B cell (primary cell): ENCODE measurements at places on chromosomes 12 and 14. TPM values are rescaled to one million over a fixed set of nuclear protein-coding genes. Genes with fewer than 3 reads are reported as not detected.
A peak's percentile ranks its signal among the peaks of the same experiment; 100 is the strongest.

The PLEKHD1 gene
- 0.12 TPM in 2 replicates for total RNA-seq

The VWF gene
- not detected in 2 replicates for total RNA-seq

The CLEC2A gene
- total RNA-seq: not detected in 2 replicates

DNA sequence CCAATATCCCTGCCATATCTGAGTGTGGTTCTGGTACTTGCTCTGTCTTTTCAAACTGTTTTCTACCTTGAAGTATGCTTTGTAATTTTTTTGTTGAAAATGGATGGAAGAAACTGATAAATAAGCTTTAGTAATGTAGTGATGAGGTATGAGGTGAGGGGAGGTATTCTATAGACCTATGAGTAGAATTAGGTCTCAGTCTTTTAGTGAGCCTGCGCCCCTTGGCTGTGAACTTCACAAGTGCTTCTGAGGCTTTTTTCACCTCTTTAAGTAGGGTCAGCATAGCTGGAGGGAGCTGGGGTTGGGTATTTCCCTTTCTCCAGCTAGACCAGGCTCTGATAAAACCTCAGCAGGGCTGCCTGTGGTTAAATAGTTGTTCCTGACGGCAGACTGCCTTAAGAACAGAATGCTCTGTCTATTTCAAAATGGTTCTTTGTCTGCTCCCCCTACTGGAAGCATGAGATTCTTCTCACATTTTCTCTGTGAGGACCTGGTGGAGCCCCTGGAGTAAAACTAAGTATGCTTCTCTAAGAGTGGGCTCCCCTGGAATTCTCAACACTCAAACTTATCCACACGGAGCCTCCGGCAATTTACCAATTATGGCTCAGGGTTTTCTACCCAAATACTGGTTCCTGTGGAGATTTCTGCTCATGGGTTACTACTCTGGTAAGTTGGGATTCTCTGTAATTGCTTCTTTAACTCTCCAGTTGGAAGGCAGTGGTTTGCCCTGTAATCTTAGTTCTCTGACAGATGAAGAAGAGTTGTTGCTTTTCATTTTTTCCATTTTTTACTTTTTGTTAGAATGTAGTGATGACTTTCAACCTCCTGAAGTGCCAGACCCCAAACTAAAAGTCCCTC lies 13.1 kb downstream of the KRT5 start:
- H3K4me3 ChIP-seq: no peak overlapping the region
- no peaks in the 10 kb centered on the region for H3K36me3 ChIP-seq
- H3K27ac ChIP-seq: no peak overlapping the region
- no peak for DNase-seq
- H3K4me1 ChIP-seq: no peaks in the 10 kb centered on the region
- no peaks in the 10 kb centered on the region for H3K27me3 ChIP-seq

DNA sequence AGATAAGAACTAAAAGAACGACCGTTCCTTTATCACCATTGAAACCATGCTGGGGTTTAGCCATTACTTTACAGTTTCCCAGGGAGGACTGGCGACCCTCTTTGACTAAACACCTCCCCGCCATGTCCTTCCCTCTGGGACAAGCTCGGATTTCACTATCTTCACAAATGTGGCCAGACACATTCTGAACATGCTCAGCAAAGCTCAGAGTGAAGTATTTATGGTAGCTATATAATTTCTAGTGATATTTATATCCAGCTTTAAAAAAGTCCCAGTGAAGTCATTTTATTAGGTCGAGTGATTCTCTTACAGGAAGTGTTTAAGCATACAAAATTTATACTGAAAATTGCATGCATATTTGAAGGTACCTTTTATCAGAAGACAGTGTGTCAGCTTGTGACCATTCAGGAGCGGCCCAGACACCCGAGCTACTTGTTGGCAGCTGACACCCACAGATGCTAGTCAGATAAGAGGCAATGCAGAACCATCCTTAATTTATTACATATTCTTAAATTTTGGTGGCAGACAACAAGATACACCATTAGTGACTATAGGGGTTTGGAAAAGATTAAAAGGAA lies 36.8 kb downstream of the NIN start:
- peaks cover 95% of the 10 kb centered on the region for H3K4me1 ChIP-seq
- peak; percentile 50 for DNase-seq
- H3K27me3 ChIP-seq: no peaks in the 10 kb centered on the region
- no peaks in the 10 kb centered on the region for H3K36me3 ChIP-seq
- H3K27ac ChIP-seq: peak overlapping the region; percentile 91

DNA sequence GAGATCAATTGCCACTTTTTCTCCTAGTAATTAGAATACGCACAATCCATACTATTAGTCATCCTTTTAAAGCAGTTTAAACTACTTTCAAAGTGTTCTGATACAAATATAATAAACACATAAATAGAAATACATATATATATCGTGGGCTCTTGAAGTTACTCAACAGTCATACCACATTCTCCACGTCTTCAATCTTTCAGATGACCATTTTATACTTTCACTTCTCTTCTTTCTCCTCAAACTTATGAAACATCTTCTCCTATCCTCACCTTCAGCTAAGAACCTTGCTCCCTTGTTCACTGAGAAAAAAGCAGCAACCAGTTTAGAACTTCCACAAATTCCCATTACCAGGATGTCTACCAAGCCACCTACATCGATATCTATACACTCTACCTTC lies 19.2 kb downstream of the CEP290 start:
- peaks cover 30% of the 10 kb centered on the region for H3K36me3 ChIP-seq
- no peaks in the 10 kb centered on the region for H3K4me1 ChIP-seq
- DNase-seq: no peak
- H3K27me3 ChIP-seq: no peaks in the 10 kb centered on the region

GRCh38 chr12:13680916-13681315 lies 300.5 kb downstream of the GRIN2B start:
- no peaks in the 10 kb centered on the region for H3K27me3 ChIP-seq
- H3K4me3 ChIP-seq: no peak overlapping the region
- no peak overlapping the region for H3K27ac ChIP-seq

GRCh38 chr14:88289234-88289633 lies 33.8 kb downstream of the KCNK10 start:
- peaks cover 3% of the 10 kb centered on the region for H3K27me3 ChIP-seq
- no peak for DNase-seq
- no peaks in the 10 kb centered on the region for H3K4me1 ChIP-seq
- no peaks in the 10 kb centered on the region for H3K36me3 ChIP-seq
- H3K4me3 ChIP-seq: no peak overlapping the region

DNA sequence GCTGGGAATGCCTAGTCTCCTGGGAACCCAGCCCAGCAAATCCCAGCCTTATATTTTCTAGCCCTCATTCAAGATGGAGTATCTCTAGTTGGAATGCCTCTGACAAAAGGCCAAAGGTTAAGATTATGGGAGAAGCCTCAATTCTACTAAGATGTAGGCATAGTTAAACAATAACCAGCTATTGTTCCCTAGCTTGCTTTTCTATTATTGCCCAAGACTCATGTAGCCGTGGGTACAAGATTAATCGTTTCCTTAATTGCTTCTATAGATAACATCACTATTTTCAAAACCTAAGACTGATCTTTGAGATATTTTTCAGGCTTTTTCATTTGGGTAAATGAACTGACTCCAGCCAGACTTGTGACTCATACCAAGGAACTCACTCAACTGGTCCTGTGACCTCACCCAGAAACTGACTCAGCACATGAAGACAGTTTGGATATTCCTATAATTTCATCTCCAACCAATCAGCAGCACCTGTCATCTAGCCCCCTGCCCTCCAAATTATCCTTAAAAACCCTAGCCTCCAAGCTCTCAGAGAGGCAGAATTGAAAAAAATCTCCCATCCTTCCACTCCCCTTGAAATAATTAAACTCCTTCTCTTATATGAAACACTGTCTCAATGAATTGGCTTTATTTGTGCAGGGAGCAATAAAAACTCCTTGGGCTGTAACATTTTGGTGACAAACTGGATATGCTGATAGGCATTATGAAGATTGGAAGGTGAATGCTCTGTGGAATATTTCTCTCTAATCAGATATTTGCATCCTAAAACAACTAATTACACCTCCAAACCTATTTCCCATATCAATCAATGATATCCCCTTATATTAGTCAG lies 589.0 kb downstream of the C12orf50 start:
- no peaks in the 10 kb centered on the region for H3K4me1 ChIP-seq
- H3K4me3 ChIP-seq: no peak overlapping the region
- H3K36me3 ChIP-seq: no peaks in the 10 kb centered on the region
- H3K27ac ChIP-seq: no peak overlapping the region
- no peak for DNase-seq
- H3K27me3 ChIP-seq: no peaks in the 10 kb centered on the region

DNA sequence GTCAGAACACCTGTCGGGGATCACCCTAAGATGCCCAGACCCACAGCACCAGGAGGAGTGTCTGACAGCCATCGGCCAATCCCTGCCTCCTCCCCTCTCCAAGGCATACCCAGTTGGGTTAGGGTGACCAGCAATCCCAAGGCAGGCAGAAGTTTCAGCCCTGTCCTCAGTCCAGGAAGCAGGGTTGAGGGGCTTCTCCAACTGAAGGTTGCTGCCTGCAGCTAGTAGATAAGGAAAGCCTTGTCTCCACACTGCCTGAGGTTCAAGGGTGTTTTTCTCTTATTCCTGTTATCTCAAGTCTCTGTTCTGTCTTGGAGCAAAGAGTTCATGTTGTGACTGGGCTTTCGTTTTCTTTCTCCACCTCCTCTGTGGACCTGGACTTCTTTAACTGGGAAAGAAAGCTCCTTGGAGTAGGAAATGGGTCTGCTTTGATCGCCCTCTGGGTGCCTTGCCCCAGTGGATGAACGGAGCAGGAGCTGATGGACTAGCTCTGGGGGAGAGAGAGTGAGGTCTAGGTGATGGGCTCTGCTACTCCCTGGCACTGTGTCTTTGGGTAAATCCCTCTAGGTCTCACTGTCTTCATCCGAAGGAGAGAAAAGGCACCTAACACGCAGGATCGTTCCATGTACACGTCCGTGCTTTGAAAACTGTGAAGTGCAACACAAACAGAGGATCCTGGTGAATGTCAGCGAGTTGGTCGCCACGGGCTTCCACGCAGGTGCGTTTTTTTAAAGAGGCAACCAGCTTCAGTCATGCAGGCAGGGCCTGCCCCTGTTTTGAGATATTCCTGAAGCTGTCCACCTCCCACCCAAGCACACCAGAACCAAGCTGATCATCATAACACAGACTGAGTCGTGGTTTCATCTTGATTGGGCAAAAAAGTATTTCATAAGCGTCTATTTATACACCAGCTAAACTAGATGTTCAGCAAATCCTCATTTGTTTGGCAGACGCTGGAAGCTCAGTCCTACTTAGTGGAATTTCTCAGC lies 52.5 kb upstream of the FOXN3 start:
- no peak overlapping the region for H3K27ac ChIP-seq
- peaks cover 5% of the 10 kb centered on the region for H3K36me3 ChIP-seq
- peaks cover 11% of the 10 kb centered on the region for H3K4me1 ChIP-seq
- no peak for DNase-seq
- no peaks in the 10 kb centered on the region for H3K27me3 ChIP-seq

DNA sequence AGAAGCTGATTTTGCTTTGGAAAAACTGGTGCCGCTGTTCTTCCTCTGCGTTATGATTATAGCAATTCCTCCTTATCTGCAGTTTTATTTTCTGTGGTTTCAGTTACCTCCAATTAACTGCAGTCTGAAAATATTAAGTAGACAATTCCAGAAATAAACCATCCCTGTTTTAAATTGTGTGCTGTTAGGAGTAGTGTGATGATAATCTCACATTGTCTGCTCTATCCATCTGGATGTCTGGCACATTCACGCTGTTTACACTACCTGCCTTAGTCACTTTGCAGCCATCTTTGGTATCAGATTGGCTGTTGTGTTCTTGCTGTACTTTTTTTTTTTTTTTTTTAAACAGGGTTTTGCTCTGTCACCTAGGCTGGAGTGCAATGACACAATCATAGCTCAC lies 141.0 kb downstream of the GRIP1 start:
- H3K4me1 ChIP-seq: no peaks in the 10 kb centered on the region
- no peak overlapping the region for H3K4me3 ChIP-seq
- H3K27me3 ChIP-seq: no peaks in the 10 kb centered on the region
- H3K36me3 ChIP-seq: no peaks in the 10 kb centered on the region
- no peak for DNase-seq

DNA sequence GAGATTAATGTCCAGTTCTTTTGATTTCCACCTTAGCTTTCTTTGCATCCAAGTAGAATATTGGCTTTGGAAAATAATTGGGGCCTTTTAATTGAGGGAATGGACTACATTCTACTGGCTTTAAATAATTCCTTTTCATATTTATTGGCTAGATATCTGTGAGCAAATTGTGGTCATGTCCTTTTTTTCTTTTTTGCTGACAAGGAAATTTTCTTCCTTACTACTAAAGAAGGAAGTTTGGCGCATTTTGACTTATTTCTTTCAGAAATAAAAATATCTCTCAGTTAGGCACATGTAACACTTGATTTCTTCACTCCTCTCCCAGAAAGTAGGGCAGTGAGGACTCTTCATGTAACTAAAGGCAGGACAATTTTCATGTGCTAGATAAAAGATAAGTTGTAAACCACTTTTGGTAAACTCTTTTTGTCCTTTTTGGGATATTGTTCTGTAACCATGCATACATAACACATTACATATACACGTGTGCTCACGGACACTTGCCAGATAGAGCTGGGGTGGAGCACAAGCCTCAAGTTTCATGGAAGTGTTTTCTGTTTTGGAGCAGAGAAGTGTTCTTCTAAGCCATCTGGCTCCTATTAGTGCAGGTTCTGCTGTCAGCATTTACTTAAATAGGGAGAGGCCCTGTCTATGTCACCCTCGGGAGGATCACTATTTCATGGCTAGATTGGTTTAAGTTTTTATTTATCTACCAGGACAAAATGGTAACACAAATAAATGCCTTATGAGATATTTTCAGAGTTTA lies 85.1 kb upstream of the LRIG3 start:
- H3K27me3 ChIP-seq: no peaks in the 10 kb centered on the region
- no peak overlapping the region for H3K4me3 ChIP-seq
- DNase-seq: no peak
- no peaks in the 10 kb centered on the region for H3K4me1 ChIP-seq
- no peaks in the 10 kb centered on the region for H3K36me3 ChIP-seq

GRCh38 chr14:91872517-91873470 lies 5.5 kb upstream of the TC2N start:
- no peaks in the 10 kb centered on the region for H3K27me3 ChIP-seq
- H3K4me1 ChIP-seq: peaks cover 52% of the 10 kb centered on the region
- peak overlapping the region; percentile 21 for H3K27ac ChIP-seq
- no peaks in the 10 kb centered on the region for H3K36me3 ChIP-seq

GRCh38 chr12:57754411-57755193 lies at the start of gene MARCHF9:
Gene MARCHF9, plus strand, starts transcription at chr12:57755103. Its CDS starts 426 bp downstream, at chr12:57755529.
- H3K4me3 ChIP-seq: peak within 1 kb of the TSS; percentile 67
- H3K27me3 ChIP-seq: no peaks in the 10 kb centered on the region
- H3K36me3 ChIP-seq: peaks cover 1% of the 10 kb centered on the region

DNA sequence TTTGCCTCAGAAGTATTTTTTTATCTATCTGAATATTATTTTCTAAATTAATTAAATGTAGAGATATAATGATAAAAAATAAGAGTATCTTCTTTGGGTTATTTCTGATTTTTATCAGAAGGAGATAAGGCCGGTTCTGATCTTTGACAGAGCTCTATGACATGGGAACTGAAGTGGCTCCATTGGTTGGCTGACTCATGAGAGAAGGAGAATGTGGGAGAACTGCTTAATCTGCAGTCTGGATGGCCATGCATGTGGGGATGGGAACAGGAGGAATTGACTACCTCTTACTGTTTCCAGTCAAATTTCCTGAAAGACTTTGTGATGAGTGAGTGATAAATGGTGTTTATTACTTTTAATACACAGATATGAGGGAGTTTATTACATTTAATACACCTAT lies 155.8 kb upstream of the ATP2B1 start:
- H3K4me1 ChIP-seq: peaks cover 48% of the 10 kb centered on the region
- no peaks in the 10 kb centered on the region for H3K27me3 ChIP-seq
- H3K4me3 ChIP-seq: no peak overlapping the region
- no peak for DNase-seq
- no peaks in the 10 kb centered on the region for H3K36me3 ChIP-seq
- H3K27ac ChIP-seq: peak overlapping the region; percentile 96

GRCh38 chr12:71541583-71541982 lies 102.0 kb downstream of the LGR5 start:
- no peak overlapping the region for H3K27ac ChIP-seq
- DNase-seq: no peak
- no peaks in the 10 kb centered on the region for H3K4me1 ChIP-seq

- no peaks in the 10 kb centered on the region for H3K4me1 ChIP-seq
- DNase-seq: no peak
These were observed 174.5 kb downstream of the DACT1 start for GRCh38 chr14:58812050-58812910.
